Amniotic epithelial cell (primary cell): ENCODE measurements at places on chromosomes 6 and 20.

DNA sequence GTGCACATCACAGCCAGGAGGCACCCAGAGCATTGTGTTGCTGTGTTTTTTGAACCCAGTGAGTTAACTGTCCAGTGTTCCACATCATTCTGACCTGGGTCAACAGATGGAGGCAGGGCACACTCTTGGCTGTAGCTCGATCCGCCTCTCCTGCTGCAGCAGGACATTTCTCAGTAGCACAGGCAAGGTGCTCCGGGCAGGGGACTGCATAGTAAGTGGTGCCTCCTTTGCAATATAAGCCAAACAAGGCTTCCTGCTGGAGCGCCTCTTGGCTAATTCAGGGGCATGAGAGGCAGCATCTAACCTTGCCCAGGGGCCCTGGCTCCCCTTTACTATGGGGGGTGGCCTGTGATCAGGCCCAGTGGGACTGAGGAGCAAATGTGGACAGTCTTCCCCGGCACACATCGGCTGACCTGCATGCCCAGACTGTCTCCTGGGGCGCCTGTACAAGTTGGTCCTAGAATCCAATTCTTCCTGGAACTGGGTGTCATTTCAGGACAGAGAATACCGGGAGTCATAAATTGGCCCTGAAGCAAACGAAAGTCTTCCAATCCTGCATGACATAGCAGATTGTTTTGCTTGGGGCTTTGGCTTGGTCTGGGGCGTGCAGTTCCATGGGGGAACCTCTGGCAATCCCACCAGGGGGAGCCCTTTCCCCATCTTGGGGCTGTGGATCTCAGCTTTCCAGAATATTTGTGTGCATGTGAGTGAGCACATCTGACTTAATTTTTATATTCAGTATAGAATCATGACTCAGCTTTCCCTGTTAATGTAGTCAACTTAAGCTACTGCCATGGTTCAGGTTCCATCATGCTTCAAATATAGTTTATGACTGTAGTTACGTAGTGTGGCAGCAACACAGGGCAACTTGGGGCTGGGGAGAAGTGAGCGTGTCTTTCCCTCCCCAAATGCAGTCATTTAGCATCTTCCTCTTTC is 56.0 kb upstream of the DDR1 start:
- peak; percentile 86 for DNase-seq

DNA sequence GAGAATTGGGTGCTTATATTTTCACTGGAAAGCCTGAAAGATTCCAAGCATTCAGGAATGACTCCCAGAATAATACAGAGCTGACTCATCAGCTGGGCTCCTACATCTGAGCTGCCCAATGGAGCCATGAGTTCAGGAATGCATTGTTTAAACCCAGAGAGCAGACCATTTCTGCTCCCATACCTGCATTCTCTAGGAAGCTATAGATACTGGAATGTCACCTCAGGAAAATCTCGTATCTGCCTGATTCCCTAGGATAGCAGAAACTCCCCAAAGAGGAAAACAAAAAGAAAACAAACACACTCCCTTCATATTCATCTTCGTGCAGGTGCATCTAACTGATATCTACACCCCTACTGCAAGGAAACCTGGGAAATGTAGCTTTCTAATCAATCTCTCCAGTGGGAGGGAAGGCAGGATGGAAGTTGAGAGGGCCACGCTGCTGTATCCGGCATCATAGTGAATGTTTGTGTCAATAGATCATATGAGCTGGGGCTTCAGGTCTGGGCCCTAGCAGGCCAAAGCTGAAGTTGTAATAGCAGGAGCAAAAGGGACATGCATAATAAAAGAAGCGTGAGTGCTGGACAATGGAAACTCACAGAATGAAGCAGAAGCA is 8.2 kb upstream of the SLC2A12 start:
- DNase-seq, result peak; percentile 69

GRCh38 chr6:15841937-15842726 is 179.3 kb upstream of the DTNBP1 start:
- no peak for DNase-seq

DNA sequence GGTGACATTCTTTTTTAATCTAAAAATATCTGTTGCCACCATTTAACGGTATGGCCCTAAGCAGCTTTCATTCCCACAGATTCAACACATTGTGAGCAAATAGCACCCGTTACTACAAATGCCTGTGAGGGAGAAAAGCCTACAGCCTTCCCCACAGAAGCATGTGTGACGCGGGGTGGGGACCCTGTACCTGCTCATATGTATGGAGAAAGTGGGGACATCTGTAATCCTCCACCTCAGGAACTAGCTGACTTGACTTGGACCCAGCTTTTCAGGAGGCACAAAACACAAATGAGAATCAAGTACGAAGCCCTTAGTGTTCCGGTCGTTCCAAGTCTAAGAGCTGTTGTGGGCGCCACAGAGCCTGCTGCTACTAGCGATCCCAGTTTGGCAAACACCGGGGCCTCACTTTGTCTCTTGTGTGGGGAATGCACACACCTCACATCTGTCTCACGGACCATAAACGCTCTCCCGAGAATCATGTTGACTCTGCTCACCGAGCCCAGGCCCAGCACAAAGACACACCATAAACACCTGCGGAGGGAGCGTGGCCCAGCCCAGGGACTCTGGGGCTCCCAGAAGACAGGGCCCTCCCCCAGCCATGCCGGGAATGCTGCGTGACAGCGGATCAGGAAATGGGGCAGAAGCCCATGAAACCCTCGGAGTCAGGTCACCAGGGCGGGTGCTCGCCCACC is 21.6 kb downstream of the DLL1 start:
- no peak for DNase-seq

- DNase-seq, result no peak
These were observed 93.8 kb upstream of the POPDC3 start for GRCh38 chr6:105273589-105273988.

- peak; percentile 12 for DNase-seq
These were observed 680.7 kb upstream of the SLC35B3 start for GRCh38 chr6:9116026-9116425.

GRCh38 chr6:138455746-138456400 is 43.4 kb downstream of the NHSL1 start:
- DNase-seq, result peak; percentile 55

- no peak for DNase-seq
These were observed 128.5 kb downstream of the LAMP5 start for GRCh38 chr20:9642882-9643281.

- DNase-seq, result no peak
These were observed at the start of gene CST9L for GRCh38 chr20:23568320-23568970. Gene CST9L (minus strand): TSS chr20:23568484. CDS start chr20:23568450, 34 bp downstream.

DNA sequence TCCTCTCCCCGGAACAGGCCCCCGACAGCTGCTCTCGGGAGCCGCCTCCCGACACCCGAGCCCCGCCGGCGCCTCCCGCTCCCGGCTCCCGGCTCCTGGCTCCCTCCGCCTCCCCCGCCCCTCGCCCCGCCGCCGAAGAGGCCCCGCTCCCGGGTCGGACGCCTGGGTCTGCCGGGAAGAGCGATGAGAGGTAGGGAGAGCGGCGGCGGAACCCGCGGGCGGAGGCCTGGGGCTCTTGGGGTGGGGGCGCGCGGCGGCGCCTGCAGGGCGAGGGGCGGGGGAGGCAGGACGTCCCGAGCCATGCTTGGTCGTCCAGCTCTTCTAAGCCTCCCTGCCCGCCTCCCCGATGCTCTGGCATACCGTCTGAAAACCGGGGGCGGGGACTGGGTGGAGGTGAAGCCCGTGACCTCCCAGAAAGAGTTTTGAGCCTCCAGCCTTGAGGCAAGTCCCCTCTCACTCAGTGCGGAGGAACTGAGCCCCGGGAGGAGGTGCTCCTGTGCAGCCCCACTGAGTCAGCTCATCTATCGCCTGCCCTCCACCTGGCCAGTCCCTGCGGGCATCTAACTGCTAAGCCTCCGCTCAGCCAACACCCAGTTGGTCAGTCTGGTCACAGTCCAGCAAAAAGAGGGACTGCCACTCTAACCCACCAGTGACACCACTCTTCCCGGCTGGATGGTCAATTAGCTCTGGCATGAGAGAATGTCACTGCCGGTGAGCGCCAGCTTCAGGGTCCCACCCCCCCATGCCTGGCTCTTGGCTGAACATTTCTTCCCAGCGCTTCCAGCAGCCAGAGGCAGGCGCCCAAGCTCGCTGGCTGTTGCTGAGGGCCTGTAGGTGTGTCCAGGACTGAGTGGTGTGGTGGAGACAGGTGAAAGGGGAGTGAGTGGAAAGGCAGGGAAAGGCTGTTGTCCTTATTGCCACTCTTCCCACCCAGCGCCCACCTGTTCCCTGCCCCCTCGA is 482 bp downstream of the DDR1 start:
- DNase-seq, result peak; percentile 81

GRCh38 chr20:53609491-53610445 is 16.1 kb upstream of the ZNF217 start:
- peak; percentile 74 for DNase-seq

GRCh38 chr20:37649676-37650370 is 44.0 kb upstream of the CTNNBL1 start:
- DNase-seq, result no peak

GRCh38 chr6:15623276-15624116 is 39.3 kb downstream of the DTNBP1 start:
- peak; percentile 27 for DNase-seq

- peak; percentile 100 for DNase-seq
These were observed 59.9 kb upstream of the MAP7 start for GRCh38 chr6:136609873-136610706.

DNA sequence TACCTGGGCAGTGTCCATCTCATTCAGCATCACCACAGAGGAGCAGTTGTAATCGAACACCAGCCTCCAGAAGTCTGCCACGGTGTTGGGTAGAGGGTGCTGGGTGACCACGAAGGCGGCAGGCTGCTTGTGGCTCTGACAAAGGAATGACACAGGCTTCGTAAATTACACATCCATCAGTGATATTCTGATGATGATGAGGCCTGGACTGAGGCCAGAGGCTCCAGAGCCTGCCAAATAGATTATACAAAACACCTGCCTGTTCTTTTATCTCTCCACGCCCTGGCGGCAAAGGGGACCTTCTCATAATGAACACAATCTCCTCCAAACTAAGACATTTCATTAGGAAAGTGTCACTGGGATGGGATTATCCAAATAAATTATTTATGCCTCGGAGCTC is 480.2 kb upstream of the CHD6 start:
- no peak for DNase-seq

GRCh38 chr20:50605136-50605535 is 86.2 kb downstream of the RIPOR3 start:
- DNase-seq, result no peak

DNA sequence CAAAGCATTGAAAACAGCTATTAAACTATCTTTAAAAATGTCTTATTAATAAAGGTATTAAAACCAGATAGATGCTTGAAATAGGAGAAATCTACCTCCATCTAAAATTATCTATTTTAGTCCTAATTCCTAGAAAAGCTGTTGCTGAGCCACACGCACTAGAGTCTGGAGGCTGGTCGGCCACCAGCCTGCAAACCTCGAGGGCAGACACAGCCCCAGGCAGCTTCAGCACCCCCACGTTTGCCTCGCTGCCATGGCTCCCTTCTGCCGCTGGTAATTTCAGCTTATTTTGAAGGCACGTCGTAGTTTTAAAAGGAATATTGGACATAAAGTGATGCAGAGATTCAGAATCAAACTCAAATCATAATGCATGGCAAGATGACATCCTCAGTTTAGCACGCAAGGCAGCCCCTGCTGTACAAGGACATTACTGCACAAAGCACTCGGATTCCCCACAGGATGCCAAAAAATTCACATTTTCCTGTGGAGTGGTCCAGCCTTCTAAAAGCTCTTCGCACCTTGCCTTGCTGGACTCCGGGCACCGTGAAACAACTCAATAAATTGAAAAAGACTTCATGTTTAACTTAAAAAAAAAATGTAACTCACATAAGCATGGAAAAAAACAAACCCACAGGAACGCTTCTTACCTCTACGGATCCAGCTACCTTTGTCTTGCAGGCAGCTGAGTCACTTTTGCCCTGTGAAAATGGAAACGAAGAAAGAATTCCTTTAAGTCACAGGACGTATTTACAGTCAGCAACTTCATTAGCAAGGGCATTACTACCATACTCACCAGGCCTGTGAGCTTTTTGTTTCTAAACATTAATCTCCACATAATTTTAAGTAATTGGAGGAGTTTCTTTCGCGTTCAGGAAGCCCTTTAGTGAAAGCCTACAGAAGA is 143.4 kb upstream of the RPS6KA2 start:
- no peak for DNase-seq

GRCh38 chr6:157005940-157006339 is 228.8 kb downstream of the ARID1B start:
- DNase-seq, result no peak

GRCh38 chr6:148999929-149000468 is 253.2 kb downstream of the UST start:
- peak; percentile 78 for DNase-seq

GRCh38 chr6:40359808-40360207 is 227.4 kb downstream of the LRFN2 start:
- DNase-seq, result no peak

- DNase-seq, result no peak
These were observed 577 bp downstream of the LSM14B start for GRCh38 chr20:62122654-62123449.

- DNase-seq, result no peak
These were observed 51.9 kb upstream of the EXOC2 start for GRCh38 chr6:744666-745353.

GRCh38 chr6:74645108-74645849 is 560.6 kb downstream of the COL12A1 start:
- DNase-seq, result no peak
